ENCODE measurements at places on chromosomes 6 and 20. TPM values are rescaled to one million over a fixed set of nuclear protein-coding genes. Genes with fewer than 3 reads are reported as not detected.

Gene SEL1L2
- not detected for polyA plus RNA-seq

Gene BTN2A1
- polyA plus RNA-seq, result 13.9 TPM

Gene SLC17A2
- polyA plus RNA-seq, result not detected

Gene TRAPPC3L
- 0.28 TPM for polyA plus RNA-seq

Gene FAM209B
- polyA plus RNA-seq, result 0.38 TPM

Gene TFAP2D
- not detected for polyA plus RNA-seq
